ENCODE measurements at places on chromosomes 1 and 21. TPM values are rescaled to one million over a fixed set of nuclear protein-coding genes. Genes with fewer than 3 reads are reported as not detected.
A peak's percentile ranks its signal among the peaks of the same experiment; 100 is the strongest.

The UMODL1 gene
- total RNA-seq = not detected

DNA sequence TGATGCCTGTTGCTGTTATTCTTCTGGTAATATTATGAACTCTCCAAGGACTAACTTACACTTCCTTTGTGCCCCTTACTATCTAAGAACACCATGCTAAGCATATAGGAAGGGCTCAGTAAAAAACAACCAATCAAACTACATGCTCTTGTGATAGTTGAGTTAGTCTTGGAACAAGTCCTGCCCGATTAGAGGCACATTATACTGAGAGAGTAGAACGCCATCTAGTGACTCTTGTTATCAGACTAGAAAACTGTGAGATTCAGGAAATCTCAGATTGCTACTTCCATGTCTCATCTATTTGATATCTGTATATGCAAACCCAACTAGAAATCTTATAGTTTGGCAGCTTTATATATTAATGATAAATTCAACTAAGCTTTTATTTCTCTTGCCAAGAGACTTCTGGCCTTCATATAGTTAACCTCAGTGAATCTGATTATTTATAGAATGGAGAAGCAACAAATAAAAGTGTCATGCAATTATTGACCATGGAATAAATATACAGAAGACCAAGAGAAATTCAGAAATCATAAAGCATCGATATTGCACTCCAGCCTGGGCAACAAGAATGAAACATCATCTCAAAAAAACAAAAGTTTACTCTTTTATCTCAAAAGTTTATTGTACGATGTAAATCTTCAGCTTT lies 7.8 kb upstream of the SRRM1 start:
- no peak for DNase-seq
- H3K36me3 ChIP-seq = no peaks in the 10 kb centered on the region
- H3K4me3 ChIP-seq = no peak overlapping the region
- H3K27ac ChIP-seq = no peak overlapping the region
- no peaks in the 10 kb centered on the region for H3K27me3 ChIP-seq

DNA sequence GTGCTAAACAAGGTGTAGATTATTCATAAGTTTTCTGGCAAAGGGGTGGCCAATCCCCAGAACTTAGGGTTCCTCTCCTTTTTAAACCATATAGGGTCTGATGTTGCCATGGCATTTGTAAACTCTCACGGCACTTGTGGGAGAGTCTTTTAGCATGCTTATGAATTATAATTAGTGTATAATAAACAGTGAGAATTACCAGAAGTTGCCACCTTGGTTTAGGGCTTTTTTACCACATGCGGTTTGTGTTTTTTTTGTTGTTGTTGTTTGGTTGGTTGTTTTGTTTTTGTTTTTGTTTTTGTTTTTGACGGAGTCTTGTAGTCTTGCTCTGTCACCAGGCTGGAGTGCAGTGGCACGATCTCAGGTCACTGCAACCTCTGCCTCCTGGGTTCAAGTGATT lies 8.9 kb upstream of the LAX1 start:
- no peak for DNase-seq
- no peak overlapping the region for H3K4me3 ChIP-seq
- no peaks in the 10 kb centered on the region for H3K4me1 ChIP-seq
- no peaks in the 10 kb centered on the region for H3K27me3 ChIP-seq
- H3K27ac ChIP-seq = no peak overlapping the region
- no peaks in the 10 kb centered on the region for H3K36me3 ChIP-seq

The DNM3 gene
- 0.54 TPM for total RNA-seq

- no peaks in the 10 kb centered on the region for H3K36me3 ChIP-seq
- H3K27ac ChIP-seq = no peak overlapping the region
- no peak overlapping the region for H3K4me3 ChIP-seq
- no peaks in the 10 kb centered on the region for H3K27me3 ChIP-seq
These were observed 502.3 kb downstream of the NUF2 start for GRCh38 chr1:163824006-163824405.

The SMPDL3B gene
- 15.4 TPM for total RNA-seq

DNA sequence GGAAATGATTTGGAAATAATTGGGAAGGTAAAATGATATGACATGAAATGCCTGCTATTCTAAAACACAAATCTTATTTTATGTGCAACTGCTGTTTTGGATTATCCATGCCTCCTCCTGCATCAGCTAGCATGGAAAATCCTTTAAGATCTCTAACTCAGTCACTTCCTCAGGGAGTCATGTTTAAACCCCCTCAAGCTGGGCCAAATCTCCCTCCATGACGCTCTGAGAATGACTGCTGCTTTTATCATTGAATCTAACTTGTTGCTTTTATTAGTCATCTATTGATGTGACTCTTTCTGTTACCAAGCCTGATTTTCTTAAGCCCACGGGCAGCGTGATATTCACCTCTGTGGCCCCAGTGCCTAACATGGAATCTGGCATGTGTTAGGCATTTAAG lies 324.8 kb downstream of the DISC1 start:
- H3K36me3 ChIP-seq = no peaks in the 10 kb centered on the region
- no peak overlapping the region for H3K27ac ChIP-seq
- no peaks in the 10 kb centered on the region for H3K4me1 ChIP-seq
- DNase-seq = no peak

The TFF3 gene
- 19.9 TPM for total RNA-seq

GRCh38 chr1:240217403-240217802 lies 125.7 kb downstream of the FMN2 start:
- no peaks in the 10 kb centered on the region for H3K36me3 ChIP-seq
- H3K27me3 ChIP-seq = no peaks in the 10 kb centered on the region
- no peak overlapping the region for H3K27ac ChIP-seq
- H3K4me3 ChIP-seq = no peak overlapping the region
- DNase-seq = no peak
- H3K4me1 ChIP-seq = no peaks in the 10 kb centered on the region

DNA sequence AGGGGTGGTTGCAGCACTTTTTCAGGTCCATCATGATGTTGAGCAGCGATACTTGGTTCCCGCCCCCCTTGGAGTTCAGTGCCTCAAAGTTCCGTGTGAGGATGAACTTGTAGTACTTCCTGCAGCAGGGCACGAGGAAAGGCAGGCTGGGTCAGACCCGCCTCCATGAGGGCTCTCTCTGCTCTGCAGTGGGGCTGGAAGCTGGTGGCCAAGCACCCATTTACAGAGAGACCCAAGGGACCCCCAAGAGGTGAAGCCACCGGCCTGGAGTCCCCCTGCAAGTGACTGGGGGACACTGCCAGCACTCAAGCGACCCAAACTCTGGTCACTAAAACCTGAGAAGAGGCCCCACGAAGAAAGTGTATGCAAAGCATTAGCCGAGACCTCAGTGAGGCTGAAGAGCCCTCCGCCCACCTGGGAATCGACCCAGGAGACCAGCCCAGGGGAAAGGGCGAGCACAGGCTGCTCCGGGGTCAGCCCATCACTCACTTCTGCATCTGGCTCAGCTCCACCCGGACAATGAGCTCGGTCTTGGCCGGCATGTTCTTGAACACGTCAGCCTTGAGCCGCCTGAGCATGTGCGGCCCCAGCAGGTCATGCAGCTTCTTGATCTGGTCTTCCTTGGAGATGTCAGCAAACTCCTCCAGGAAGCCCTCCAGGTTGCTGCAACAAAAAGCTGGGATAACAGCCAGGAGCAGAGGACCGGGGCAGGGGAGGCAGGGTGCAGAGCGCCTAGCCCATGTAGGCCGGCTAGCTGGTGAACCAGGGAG lies 45.2 kb downstream of the CHD5 start:
- H3K4me3 ChIP-seq = no peak overlapping the region
- H3K4me1 ChIP-seq = no peaks in the 10 kb centered on the region
- no peak overlapping the region for H3K27ac ChIP-seq
- H3K36me3 ChIP-seq = no peaks in the 10 kb centered on the region
- DNase-seq = no peak
- no peaks in the 10 kb centered on the region for H3K27me3 ChIP-seq

- no peak overlapping the region for H3K4me3 ChIP-seq
- H3K27ac ChIP-seq = no peak overlapping the region
- DNase-seq = no peak
- no peaks in the 10 kb centered on the region for H3K36me3 ChIP-seq
- H3K27me3 ChIP-seq = no peaks in the 10 kb centered on the region
These were observed 78.6 kb downstream of the SLC25A24 start for GRCh38 chr1:108121358-108122143.

DNA sequence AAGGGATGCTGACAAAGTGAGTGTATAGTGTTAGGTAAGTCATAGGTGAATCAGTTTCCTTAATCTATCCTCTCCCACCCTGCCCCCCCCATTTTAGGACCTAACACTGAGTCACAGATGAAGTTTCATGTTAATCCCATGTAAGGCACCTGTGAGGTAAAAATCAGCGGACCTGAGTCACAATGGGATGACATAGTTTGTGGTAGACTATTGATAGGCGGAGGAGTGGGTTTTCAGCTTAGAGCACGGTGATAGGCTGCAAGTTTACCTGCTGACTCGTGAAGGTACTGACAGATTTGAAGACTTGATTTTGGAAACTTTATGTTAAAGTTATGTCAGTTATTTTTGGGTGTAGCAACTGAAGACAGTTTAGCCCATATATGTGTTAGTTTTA lies 1.7 kb downstream of the TOR1AIP1 start:
- H3K4me1 ChIP-seq = peaks cover 10% of the 10 kb centered on the region
- no peak for DNase-seq
- H3K27me3 ChIP-seq = no peaks in the 10 kb centered on the region
- no peak overlapping the region for H3K27ac ChIP-seq
- no peaks in the 10 kb centered on the region for H3K36me3 ChIP-seq
- H3K4me3 ChIP-seq = peak overlapping the region; percentile 85

GRCh38 chr1:58660105-58660504 lies 39.8 kb downstream of the MYSM1 start:
- H3K27ac ChIP-seq = peak overlapping the region; percentile 55
- peaks cover 17% of the 10 kb centered on the region for H3K36me3 ChIP-seq
- H3K4me1 ChIP-seq = no peaks in the 10 kb centered on the region
- H3K4me3 ChIP-seq = no peak overlapping the region
- no peak for DNase-seq

DNA sequence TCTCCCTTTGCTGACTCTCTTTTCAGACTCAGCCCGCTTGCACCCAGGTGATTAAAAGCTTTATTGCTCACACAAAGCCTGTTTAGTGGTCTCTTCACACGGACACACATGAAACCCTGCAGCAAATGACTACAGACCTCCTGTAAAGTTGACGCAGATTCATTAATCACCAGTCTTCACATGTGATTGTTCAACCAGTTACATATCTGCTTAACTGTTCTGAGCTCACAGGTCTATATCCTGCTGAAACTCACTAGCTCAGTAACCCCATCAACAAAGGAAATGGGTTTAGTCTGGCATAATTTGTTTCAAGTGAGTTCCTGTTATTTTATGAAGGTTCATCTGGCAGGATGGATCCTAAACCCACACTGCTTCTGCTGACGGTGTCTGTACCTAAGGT lies 68.4 kb upstream of the GJA8 start:
- no peak for DNase-seq
- H3K4me3 ChIP-seq = no peak overlapping the region
- H3K36me3 ChIP-seq = no peaks in the 10 kb centered on the region

- H3K36me3 ChIP-seq = no peaks in the 10 kb centered on the region
- DNase-seq = no peak
- H3K27me3 ChIP-seq = no peaks in the 10 kb centered on the region
- no peak overlapping the region for H3K27ac ChIP-seq
These were observed 38.9 kb upstream of the ZBTB18 start for GRCh38 chr1:244012202-244012601.

The C1orf115 gene
- total RNA-seq = 17.0 TPM

- H3K27ac ChIP-seq = no peak overlapping the region
- H3K27me3 ChIP-seq = no peaks in the 10 kb centered on the region
- peaks cover 6% of the 10 kb centered on the region for H3K4me1 ChIP-seq
- no peaks in the 10 kb centered on the region for H3K36me3 ChIP-seq
- DNase-seq = peak; percentile 92
These were observed 21.9 kb downstream of the RD3 start for GRCh38 chr1:211469938-211470529.

GRCh38 chr21:15080526-15080925 lies 15.7 kb upstream of the NRIP1 start:
- no peak overlapping the region for H3K4me3 ChIP-seq
- no peak overlapping the region for H3K27ac ChIP-seq
- no peaks in the 10 kb centered on the region for H3K27me3 ChIP-seq
- no peak for DNase-seq
- no peaks in the 10 kb centered on the region for H3K36me3 ChIP-seq

DNA sequence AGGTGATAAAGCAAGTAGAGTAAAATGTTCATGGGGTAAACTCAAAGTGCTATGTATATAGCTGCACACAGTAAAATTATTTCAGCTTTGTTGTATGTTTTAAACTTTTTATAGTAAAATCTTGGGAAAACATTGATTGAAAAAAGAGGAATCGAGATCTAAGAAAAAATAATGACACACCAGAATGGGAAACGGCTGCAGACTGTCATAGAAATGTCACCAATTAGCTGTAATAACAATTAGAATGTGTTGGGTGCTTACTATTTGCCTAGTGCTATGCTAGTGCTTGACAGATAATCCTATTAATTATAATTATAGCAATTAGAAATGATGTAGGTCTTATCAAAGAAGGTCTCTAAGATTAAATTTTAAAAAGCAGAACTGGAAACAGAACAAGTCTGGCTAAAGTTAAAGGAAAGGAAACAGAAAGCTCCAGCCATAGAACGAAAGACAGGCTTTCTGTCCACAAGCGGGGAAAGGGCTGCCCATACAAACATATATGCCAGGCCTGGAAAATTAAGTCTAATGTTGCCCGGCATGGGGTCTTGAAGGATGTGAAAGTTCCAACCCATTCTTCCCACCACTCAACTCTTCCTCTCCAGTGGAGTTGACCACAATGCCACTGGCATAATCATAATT lies 5.0 kb downstream of the PCNX2 start:
- DNase-seq = no peak
- no peaks in the 10 kb centered on the region for H3K36me3 ChIP-seq
- no peak overlapping the region for H3K27ac ChIP-seq
- no peaks in the 10 kb centered on the region for H3K27me3 ChIP-seq

DNA sequence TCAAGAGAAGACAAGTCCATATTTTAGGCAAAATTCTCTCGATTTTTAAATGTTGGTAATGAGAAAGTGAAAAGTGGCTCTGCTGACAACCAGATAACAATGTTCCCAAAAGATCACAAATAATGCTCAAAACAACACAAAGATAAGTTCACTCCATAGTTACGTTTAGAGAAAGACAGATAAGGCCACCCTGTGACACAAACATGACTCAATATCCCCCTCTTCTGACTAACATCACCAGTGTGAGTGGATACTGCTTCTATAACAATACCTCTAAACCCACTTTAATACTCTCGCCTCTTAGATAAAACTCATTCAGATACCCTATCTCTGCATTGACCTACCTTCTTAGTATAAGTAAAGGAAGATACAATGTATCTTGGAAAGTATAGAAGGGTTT lies 51.2 kb upstream of the RGS7 start:
- H3K36me3 ChIP-seq = no peaks in the 10 kb centered on the region
- no peaks in the 10 kb centered on the region for H3K27me3 ChIP-seq
- no peaks in the 10 kb centered on the region for H3K4me1 ChIP-seq
- DNase-seq = no peak

The GOLT1A gene
- 8.5 TPM for total RNA-seq

The IFNLR1 gene
- 8.4 TPM for total RNA-seq

The C1QA gene
- total RNA-seq = 6.8 TPM

The S1PR1 gene
- 5.6 TPM for total RNA-seq

- no peaks in the 10 kb centered on the region for H3K27me3 ChIP-seq
- no peaks in the 10 kb centered on the region for H3K36me3 ChIP-seq
- H3K4me3 ChIP-seq = no peak overlapping the region
- no peak for DNase-seq
- no peak overlapping the region for H3K27ac ChIP-seq
These were observed 347.9 kb downstream of the ZP4 start for GRCh38 chr1:237542525-237543418.

Measured in pancreas (tissue), 10 donors.